Activated naive CD4-positive, alpha-beta T cell treated with Interleukin-2 at 50 U/mL for 16 hours (primary cell): ENCODE measurements at places on chromosomes 7 and 10.

- DNase-seq: no peak
Measured at GRCh38 chr7:156091519-156092080, 279.3 kb upstream of the SHH start.

DNA sequence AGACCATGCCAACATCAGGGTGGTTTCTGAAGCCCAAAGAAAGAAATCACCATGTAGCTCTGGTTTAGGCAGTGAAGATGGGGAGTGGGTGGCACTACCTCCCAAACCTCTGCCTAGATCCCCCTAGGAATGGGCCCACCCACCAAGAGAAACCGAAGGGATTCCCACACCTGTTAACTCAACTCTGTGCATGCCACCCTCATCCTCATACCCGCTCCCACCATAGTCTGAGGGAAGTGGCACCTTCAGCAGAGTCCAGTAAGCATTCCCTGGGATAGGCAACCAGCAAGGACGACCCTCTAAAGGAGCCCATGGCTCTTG lies 1.7 kb upstream of the PLXNA4 start:
- DNase-seq: no peak

DNA sequence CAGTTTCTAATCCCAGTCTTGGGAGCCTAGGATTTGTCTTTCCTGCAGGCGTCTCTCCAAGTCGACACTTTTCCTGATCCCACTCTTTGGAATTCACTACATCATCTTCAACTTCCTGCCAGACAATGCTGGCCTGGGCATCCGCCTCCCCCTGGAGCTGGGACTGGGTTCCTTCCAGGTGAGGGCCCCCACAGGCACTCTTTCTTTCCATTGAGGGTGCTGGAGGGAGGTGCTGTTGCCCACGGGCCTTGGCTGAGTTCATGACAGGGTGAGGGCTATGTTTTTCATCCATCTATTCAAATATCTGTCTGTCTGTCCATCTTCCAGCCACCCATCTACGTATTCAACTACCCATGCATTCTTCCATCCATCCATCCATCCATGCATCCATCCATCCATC lies 12.6 kb downstream of the GHRHR start:
- DNase-seq: no peak

DNA sequence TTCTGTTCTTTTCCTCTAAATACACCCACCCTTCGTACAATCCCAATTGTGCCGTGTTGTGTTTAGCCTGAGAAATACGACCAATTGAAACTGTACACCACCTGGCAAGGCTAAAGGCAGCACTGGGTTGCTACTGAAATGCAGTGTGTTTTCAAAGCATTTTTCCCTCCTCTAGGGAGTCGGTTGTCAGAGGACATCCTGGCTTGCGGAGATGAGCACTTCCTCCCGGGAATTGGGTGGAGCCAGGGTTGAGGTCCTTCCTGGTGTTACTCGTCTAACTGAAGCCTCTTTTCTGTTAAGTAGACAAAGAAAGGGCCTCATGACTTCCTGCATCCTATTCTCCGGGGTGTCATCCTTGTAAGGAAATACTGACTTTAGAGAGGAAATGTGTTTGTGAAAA lies 133.5 kb downstream of the MTPAP start:
- no peak for DNase-seq

- peak; percentile 21 for DNase-seq
Measured at GRCh38 chr7:29408841-29409243, 154.8 kb upstream of the PRR15 start.

DNA sequence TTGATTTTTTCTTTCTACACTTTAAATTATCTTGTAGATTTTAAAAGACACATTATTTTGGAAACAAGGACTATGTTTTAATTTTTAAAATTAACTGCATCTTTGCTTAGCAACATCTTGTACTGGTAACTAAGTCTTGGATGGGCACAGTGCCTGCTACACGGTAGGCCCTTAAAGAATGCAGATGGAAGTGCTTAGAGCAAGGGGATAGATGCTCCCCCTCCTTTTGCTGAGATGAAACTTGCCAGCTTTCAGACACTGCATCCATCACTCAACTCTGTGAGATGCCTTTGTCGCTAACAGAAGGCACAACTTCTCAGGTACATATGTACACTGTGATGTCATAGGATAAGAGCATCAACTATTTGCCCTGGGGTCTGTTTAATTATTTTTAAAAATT lies 103.9 kb downstream of the LRRC18 start:
- DNase-seq: no peak

DNA sequence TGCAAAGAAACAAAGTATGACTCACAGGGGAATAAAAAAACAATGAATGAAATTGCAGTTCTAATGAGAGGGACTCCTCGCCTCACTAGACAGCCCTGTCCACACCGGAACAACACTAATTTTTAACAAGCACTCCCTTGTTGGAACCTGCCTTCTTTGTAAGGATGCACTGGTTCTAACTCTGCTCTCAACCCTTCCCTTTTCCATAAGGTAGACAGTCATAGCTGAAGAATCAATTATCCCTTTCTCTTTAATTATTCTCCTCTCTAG lies 65.1 kb downstream of the TSPAN12 start:
- no peak for DNase-seq

- no peak for DNase-seq
Measured at GRCh38 chr7:157208571-157209413, 70.1 kb downstream of the UBE3C start.

GRCh38 chr7:11343818-11344413 lies 370.2 kb downstream of the PHF14 start:
- no peak for DNase-seq

DNA sequence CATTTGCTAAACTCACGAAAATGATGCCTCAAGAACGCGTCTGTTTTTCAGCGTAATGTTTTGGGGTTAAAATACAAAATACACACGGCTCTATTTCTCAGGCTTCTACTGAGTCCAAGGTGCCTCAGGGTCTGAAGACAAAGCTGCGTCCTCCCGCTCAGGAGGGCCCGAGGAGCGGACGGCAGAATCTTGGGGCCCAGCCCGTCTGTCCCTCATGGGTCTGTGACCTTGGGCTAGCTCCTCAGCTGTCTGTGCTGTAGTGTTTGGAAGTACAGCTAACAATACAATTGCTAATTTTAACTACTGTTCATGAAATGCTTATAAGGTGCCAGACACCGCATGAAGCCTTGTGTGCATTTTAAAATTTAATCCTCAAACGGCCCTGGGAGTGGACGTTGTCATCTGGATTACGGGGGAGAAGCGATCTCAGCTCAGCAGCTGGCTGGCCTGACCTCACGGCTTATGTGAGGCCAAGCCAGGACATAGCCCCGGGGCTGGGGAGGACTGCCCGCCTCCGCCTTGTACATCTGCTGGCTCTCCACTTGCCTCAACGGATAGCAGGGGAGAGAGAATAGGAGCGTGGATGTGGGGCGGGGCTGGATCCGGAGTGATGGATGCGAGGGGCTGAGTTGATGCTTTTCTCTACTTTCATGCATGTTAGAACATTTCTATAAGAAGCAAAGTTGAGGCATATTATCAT lies 357.4 kb downstream of the GLRX3 start:
- DNase-seq: no peak

- peak; percentile 62 for DNase-seq
Measured at GRCh38 chr10:89805599-89806013, 104.2 kb downstream of the KIF20B start.

- DNase-seq: no peak
Measured at GRCh38 chr10:43576062-43576461, 1.6 kb upstream of the ZNF239 start.

- no peak for DNase-seq
Measured at GRCh38 chr7:91720260-91720937, 160.1 kb downstream of the MTERF1 start.

- DNase-seq: no peak
Measured at GRCh38 chr7:111051832-111052231, 39.1 kb upstream of the LRRN3 start.

DNA sequence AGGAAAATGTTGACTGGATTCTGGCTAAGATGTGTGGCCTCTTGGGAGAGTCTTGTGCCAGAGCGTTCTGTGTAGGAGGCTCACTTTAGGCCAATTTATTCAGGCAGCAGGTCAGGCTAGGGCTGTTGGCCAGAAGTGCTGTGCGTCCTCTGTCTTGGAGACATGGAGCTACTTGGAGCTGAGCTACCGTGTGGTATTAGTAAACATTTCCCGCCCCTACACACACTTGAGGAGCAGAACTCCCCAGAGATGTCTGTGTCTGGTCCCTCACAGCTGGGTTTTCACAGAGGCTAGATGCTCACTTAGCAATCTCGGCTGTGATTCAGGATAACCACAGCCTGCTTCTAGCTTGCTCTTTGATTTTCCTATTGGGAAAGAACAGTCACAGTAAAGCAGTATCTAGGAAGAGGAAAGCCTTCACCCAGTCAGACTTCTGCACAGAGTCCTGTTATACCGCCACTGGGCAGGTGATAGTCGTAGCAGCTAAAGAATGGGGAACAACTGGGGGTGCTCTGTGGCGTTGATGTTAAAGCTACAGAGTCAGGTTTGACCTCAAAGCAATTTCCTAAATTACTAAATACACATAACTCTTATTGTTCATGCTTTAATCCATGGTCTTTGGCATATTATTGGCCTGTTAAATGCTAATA lies 86.7 kb downstream of the MDFIC start:
- DNase-seq: no peak

DNA sequence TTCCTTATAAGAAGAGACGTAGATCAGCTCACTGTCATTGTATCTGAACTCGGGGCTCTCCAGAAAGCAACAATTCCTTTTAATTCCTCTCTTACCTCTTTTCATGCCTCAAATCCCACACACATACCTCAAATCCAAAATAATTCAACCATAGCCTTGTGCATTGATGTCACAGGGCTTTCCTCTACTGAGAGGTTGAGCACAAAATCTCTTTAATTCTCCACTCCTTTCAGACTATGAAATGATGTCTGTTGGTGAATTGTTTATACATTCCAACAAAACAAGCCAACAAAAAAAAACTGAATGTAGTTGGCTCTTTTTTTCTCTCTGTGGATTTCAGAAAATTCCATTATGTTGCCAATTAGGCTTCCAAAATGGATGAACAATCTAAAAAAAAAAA lies 53.2 kb downstream of the BPGM start:
- DNase-seq: no peak

DNA sequence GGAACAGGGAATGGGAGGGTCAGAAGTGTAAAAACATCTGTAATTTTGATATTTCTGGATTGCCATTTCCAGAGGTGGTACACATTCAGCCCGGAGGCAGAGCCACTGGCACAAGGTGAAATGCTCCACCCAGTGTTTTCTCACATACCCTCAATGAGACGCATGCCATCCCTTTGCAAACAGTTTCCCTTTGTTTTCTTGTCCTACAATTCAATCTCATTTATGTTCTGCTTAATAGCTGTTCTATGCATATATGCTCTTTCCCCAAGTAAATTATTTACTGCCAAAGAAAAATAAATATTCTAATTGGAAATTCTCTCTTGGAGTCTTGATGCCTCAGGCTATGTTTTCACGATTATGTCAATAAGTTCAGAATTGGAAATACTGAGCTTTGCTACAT lies 369.7 kb upstream of the AKR1E2 start:
- DNase-seq: no peak

- no peak for DNase-seq
Measured at GRCh38 chr7:89042940-89043339, 247.4 kb upstream of the TEX47 start.

GRCh38 chr7:114934086-114934485 lies 12.2 kb downstream of the MDFIC start:
- no peak for DNase-seq

GRCh38 chr7:129789000-129789399 lies 163.8 kb downstream of the UBE2H start:
- no peak for DNase-seq

DNA sequence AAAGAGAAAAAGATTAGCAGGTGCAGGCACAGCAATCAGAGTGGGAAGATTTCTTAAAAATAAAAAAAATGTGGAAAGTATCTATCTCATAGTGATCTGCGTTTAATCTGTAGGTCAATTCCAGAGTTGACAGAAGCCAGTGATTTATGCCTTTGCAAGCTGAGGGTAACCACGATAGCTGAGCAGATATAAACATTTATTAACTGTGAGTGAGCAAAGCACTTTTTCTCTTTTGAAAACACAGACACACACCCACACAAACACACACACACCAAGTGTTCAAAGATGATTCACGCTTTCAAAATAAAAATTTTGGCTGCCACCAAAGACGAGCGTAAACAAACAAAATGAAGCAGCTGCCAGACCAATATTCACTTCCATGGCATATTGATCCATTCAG lies 243.2 kb upstream of the SLC26A5 start:
- no peak for DNase-seq
